Astrocyte of the spinal cord (primary cell): ENCODE measurements at places on chromosomes 3 and 15.

DNA sequence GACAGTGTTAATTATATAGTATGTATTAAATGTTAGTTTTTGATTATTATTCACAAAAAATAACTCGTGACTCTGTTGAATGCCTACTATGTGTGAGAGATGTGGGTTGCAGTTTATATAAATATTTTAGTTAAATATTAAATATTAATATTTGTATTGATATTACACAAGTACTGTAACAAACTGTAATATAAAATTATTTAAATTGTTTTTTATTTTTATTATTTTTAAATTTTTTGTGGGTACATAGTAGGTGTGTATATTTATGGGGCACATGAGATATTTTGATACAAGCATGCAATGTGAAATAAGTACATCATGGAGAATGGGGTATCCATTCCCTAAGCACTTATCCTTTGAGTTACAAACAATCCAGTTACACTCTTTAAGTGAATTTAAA lies 196.1 kb upstream of the ZNF717 start:
- DNase-seq, result no peak

DNA sequence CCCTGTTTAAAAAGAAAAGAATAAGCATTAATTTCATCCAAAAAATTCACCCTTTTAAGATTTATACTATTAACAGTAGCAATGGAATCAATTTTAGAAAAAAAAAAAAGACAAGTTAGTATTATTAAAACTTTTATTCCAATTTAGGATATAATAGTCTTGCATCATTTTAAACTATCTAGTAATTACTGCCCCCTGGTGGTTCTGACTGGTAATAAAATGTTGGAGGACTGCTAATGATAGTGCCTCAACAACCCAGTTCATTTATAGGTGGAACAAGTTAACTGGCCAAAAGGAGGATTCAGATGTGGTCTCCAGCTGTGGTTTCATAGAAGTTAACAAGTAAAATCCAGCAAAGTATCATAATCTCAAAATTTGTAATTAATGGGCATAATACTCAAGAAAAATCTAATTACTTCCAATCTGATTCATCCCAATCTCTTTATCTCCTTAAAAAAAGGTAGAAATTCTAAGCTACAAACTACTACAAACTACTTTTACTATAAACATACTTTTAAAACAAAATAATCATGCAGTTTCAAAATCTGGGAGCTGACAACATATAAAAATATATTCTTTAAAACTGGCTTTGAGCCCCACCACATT lies 30.7 kb upstream of the WDR49 start:
- peak; percentile 71 for DNase-seq

GRCh38 chr3:124885466-124886167 lies 1.5 kb downstream of the ITGB5 start:
- peak; percentile 43 for DNase-seq

DNA sequence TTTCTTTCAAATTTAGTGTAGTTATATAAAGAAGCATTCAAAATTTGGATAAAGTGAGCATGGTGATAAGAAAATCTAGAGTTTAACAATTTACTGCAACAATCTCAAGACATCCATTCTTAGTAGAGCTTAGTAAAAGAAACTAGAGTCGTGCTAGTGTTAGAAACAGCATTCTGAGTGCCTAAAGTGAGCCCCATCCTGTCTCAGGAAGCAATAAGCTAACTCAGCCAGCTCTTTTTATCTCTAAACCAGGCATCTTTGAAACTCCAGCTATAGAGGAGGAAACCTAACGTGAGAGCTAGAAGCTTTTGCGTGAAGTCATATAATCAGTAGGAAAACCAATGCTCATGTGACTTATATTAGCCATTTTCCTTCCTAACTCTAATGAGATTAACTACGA lies 1187.1 kb upstream of the EPHA6 start:
- no peak for DNase-seq

DNA sequence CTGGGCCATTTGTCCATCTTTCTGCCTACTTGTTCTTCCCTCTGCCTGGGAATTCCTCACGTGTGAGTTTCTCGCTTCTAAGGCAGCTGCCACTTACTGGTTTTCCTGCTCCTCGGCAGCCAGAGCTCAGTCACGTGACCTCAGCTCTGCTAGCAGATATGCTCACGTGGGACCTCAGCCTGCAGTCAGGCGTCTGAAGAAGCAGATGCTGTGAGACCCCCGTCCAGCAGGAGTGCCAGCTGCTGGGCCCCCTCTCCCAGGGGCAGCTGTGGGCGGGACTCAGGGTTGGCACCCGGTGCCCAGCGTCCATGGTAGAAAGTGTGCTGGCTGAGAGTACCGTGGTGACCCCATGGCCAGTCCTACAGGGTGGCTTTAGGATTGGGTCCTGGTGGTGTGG lies 161.3 kb upstream of the TLE3 start:
- DNase-seq, result peak; percentile 48

GRCh38 chr15:31069360-31070000 lies 32.0 kb downstream of the TRPM1 start:
- no peak for DNase-seq

GRCh38 chr3:196117809-196118208 lies 35.9 kb upstream of the TFRC start:
- DNase-seq, result no peak

DNA sequence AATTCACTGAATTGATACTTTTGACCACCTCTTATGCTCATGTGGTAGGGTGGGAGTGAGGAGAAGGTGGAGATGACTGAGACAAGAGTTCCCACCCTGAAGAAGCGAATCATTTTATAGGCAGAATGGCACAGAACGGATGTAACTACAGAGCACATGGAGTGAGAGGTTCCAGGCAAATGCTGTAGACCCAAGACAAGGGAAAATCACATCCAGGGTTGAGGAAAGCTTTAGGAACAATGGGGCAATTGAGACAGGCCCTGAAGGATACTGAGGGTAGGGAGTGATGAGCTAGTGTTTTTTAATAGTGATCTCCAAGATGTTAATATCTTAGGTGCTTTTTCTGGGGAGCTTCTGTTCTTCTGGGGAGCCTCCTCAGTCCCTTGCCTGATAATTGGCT lies 8.1 kb downstream of the PCCB start:
- no peak for DNase-seq

GRCh38 chr15:89089316-89090230 lies 1.3 kb downstream of the ABHD2 start:
- DNase-seq, result no peak

- no peak for DNase-seq
These were observed 44.6 kb upstream of the VILL start for GRCh38 chr3:37945807-37946530.

DNA sequence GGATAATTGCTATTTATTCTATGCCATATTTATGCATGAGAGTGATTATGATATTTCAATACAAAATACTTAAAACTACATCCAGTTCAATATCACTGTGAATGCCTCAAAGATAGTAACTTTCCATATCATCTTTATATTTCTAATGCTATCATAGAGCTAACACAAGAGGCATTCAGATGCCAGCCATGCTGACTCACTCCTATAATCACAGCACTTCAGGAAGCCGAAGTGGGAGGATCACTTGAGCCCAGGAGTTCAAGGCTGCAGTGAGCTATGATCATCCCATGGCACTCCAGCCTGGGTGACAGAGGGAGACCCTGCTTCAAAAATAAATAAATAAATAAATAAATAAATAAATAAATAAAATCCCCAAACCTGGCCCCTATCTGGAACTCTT lies 498.7 kb downstream of the EPHA3 start:
- no peak for DNase-seq

DNA sequence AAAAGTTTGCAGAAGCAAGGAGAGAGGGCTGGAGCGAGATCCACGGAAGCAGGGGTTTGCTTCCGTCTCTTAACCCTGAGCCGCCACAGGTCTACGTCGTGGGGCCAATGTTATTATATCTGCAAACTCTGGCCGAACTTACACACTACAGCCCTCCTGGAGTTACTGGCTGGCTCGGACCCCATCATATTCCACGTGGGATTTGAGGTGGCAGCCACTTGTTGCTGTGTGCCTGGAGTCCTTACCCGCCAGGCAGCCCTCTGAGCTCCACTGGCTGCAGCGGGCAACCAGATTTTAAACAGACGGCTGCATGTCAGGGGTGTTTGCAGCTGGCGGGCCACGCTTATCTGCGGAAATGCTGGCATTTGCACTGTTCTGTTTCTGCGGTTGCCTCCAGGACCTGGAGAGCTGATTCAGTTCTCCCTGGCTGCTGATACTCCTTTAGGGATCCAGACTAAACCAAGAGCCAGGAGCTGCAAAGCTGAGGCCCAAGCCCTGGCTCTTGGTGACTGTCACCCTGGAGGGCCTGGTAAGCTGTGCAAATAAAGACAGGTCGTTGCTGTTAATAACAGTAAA lies 34.7 kb downstream of the TM2D3 start:
- DNase-seq, result no peak

GRCh38 chr3:53104762-53105161 lies 25.5 kb downstream of the RFT1 start:
- DNase-seq, result no peak

DNA sequence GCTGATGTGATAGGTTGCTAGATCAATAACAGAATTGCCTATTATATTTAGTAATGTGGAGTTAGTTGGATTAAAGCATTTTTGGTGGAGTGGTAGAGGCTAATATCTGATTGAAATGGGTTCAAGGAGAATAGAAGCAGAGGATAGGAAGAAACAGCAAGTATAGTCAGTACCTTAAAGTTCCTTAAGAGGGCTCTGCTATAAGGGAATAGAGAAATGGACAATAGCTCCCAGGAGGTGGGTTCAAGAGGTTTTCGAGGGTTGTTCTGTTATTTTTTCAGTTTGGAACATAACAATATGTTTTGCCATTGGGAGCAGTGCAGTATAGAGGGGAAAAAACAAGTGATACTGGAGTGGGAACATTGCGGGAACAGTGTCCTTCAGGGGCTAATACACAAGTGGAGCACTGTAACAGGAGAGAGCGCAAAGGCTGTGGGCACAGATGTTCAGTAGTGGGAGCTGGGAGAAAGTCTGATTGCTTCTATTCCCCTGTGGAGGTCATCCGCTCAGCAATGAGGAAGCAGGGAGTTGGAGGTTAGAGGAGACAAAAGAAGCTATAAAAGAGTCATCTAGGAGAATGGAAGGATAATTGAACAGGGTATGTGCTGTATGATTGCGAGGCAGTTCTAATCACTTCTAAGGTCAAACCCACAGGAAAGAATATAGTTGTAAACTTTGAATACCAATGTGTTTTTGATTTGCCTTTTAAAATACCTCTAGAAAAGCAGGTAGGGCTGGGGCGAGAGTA lies 3.3 kb downstream of the MRPS11 start:
- DNase-seq, result no peak

GRCh38 chr15:68318931-68319909 lies 41.7 kb downstream of the FEM1B start:
- no peak for DNase-seq
